ENCODE measurements at places on chromosomes 1 and 21.

DNA sequence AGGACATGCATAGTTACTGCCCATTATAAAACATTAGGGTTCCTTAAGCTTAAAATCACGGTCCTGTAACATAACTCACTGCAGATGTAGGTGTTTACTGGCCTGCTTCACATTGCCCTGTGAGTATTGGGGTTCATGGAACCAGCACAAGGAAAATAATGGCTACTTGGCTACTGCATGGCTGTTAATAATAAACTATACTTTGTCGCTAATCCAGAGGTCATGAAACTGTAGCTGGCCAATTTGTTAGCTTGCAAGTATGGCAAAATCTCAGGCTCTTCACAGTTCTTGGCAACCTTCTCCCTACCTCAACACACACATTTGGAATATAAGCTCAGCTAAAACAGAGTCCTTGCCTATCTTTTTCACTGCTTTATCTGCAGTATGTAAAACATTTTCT, 274.0 kb upstream of the NR5A2 start:
- DNase-seq = no peak

DNA sequence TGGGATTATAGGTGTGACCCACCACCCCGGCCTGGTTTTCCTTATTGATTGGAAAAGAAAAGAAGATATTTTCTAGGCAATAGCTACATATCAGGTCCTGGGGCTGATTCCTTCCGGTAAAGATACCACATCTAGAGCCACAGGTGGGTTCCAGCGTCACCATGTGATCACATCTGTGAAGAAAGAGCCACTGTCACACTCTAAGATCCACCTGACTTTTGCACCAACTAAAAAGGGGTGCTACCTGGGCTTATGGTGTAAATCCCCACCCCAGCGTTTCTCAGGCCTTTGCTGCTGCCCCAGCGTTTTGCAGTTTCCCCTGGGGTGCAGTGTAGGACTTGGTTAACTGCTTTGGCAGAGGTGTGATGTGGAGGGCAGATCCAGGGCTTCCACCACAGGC, 22.3 kb upstream of the PDE9A start:
- no peak for DNase-seq

GRCh38 chr21:25441835-25442234, 165.4 kb downstream of the MRPL39 start:
- DNase-seq = no peak

- no peak for DNase-seq
Measured at GRCh38 chr1:228781161-228781808, 46.0 kb downstream of the RHOU start.

- DNase-seq = peak; percentile 75
Measured at GRCh38 chr1:51296383-51297357, 33.7 kb downstream of the TTC39A start.

Data from stimulated activated naive CD8-positive, alpha-beta T cell treated with anti-CD3 and anti-CD28 coated beads, Interleukin-15, amount 100 ng/mL, for 72 hours (primary cell).